Endothelial cell of umbilical vein (primary cell): ENCODE measurements at places on chromosomes 13 and 19. TPM values are rescaled to one million over a fixed set of nuclear protein-coding genes. Genes with fewer than 3 reads are reported as not detected.

- no peak for DNase-seq
Measured at GRCh38 chr13:27137759-27138158, 33.9 kb downstream of the USP12 start.

DNA sequence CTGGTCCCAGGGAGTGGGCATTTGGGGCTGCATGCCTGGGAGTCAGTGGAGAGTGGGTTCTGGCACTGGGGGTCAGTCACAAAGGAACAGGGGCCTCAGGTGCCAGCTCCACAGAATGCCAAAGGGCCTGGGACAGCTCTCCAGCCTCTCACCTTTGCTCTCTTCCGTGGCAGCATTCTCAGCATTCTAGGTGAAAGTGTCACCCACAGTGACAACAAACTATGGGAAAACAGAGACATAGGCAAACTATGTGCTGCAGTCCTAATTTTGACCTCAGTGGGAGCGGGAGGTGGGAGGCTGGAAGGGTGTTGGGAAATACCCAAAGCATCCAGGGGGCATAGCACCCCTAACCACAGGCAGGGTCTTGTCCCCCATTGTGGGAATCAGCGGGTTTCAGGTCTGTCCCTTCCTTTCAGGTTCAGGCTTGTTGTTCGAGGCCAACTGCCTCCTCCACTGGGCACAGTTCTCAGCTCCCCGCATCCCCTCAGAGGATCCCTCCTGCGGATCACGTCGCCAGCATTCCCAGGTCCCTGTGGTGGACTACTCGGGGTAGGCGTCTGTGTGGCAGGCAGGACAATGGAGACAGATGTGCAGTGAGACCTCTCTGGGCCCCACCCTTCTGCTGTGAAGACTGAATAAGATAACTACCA lies 52.4 kb downstream of the TSHZ3 start:
- no peak for DNase-seq

- no peak for DNase-seq
Measured at GRCh38 chr19:56660381-56661107, 11.0 kb downstream of the ZNF835 start.

GRCh38 chr19:35090506-35091214 lies 25.0 kb upstream of the FXYD3 start:
- peak; percentile 57 for DNase-seq

DNA sequence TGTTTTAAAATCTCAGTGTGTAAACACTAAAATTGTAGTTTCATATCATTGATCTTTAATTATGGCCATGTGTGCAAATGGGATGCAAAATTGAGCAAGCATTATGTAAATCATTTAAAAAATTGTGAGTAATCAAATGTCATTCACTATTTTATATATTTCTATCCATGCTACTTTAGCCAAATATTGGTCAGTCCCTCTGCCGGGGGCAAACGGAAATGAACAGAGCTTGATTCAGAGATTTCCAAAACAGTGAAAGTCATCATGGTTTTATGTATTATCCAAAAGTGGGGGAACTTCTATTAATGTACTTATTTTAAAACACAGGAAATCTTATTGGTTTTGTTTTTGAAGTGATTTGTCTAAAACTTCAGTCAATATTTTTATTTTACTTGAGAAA lies 219.1 kb downstream of the IRS2 start:
- DNase-seq: no peak

- no peak for DNase-seq
Measured at GRCh38 chr19:40752257-40752781, 1.3 kb downstream of the SNRPA start.

GRCh38 chr19:42313096-42313839 lies at the start of gene TMEM145:
Gene TMEM145, plus strand, starts transcription at chr19:42313309. Its CDS starts 68 bp downstream, at chr19:42313377.
- DNase-seq: peak; percentile 19

- peak; percentile 29 for DNase-seq
Measured at GRCh38 chr13:71618159-71618558, 248.8 kb downstream of the DACH1 start.

DNA sequence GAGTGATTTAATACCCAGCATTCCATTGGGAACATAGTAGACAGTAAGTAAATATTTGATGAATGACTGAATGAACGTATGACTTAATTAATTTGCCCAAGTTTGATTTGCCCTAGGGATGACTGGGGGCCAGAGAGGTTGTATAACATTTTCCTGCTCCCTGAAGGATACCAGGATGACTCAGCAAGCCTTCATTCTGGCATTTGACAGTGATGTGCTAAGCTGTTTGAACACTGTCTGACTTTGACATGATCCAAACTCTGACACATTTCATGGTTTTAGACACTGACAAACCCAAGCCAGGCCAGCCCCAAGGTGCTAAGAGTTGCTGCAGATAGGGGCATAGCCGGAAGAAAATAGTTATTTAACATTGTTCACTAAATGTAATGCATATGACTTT lies 53.4 kb upstream of the KLF12 start:
- DNase-seq: peak; percentile 30

- peak; percentile 80 for DNase-seq
Measured at GRCh38 chr13:72652681-72653080, 74.7 kb downstream of the MZT1 start.

DNA sequence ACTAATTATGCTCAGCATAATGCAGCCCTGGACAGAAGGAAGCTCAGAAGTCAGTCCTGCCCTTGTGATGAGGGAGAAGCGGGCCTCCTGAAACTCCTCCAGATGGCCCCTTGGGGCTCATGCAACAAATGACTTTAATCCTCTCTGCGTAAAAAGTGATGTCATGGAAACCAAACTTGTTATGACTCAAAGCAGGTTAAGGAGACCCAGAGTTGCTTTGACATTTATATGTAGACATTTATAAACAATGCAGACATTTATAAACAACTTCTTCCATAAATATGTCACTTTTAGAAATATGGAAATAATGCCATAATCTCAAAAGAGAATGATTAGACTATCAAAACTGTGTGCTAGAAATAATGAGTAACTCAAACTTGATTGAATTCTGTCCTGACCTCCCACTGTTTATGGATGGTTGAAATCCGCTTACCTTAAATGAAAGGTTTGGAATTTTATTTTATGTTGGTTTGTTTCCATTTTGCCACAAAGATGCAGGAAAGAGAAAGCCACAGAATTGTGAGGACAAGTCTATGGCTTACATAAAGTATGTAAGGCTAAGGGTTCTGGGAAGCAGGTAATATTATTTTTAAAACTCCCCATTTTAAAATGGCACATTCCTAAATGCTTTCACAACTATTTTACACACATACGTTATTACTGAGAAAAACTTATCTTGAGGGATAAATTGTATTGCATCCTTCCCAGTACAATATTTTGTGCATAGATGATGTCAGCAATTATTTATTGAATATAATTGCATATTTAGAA lies 73.7 kb downstream of the CYSLTR2 start:
- no peak for DNase-seq

DNA sequence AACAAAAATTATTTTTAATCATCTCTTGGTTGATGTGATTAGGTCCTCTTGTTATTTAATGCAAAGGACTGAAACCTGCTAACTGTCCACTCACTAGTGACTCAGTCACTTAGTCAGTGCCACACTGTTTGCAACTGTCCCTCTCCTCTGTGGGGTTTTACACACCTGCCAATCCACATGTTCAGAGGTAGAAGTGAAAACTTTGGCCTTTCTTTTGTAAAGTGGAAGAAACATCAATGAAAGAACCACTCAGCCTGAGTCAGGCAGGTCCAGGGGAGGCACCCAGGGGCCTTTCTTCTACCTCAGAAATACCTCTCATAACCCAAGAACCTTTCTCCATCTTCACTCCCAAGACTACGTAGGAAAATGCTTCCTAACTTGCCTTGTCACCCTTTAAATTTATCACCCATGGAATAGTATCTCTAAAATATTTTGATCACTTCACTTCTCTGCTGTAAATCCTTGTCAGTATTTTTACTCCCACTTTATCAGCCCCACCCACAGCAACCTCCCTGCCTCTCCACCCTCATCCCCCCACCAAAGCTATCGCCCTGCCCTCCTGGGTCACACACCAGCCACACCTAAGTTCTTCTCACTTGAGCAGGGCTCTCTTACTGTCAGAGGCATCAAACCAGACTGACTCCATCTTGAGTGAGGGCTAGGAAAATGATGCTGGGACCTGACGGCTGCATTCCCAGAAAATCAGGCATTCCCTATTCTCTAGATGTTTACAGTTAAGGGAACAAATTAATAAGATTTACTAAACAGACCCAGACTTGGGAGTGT lies 29.6 kb upstream of the EEF1AKMT1 start:
- no peak for DNase-seq

- peak; percentile 89 for DNase-seq
Measured at GRCh38 chr19:45630463-45630862, 8.7 kb downstream of the EML2 start.

- DNase-seq: no peak
Measured at GRCh38 chr13:58955546-58956385, 1208.0 kb downstream of the DIAPH3 start.

- peak; percentile 75 for DNase-seq
Measured at GRCh38 chr13:97224544-97225300, 2.6 kb downstream of the MBNL2 start.

GRCh38 chr19:16582486-16583261 lies 10.5 kb upstream of the SLC35E1 start:
- DNase-seq: no peak

DNA sequence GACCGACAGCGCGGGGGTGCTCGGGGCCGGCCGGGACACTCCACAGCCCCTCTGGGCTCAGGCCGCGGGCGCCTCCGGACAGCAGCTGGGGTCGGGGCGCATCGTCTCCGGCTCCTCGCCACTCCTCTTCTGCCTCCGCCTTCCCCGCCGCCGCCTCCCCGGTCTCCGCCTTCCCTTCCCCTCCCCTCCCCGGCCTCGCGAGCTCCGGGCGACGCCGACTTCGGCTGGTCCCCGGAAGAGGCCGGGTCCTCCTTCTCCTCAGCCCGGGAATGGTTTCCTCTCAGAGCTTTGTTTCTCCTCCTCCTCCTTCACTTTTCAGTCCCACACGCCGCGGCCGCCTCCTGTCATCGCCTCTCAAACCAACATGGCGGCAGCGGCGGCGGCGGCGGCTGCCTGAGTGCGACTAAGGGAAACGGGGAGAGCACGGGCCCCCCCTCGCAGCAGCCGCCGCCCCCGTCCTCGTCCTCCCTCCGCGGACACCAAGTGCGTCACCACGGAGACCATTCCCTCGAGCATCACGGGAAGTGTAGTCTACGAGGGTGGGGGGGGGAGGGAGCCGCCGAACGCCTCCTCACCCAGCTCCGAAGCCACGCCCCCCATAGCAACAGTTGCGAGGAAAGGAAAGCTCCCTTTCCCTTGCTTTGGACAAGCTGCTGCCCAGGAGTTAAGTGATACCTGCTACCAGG lies at the start of gene UBL3:
TSS of gene UBL3 (minus strand) at position 405 of the 686 bp plus-strand sequence. CDS start 1,079 bp downstream, outside the sequence.
- DNase-seq: peak; percentile 97

DNA sequence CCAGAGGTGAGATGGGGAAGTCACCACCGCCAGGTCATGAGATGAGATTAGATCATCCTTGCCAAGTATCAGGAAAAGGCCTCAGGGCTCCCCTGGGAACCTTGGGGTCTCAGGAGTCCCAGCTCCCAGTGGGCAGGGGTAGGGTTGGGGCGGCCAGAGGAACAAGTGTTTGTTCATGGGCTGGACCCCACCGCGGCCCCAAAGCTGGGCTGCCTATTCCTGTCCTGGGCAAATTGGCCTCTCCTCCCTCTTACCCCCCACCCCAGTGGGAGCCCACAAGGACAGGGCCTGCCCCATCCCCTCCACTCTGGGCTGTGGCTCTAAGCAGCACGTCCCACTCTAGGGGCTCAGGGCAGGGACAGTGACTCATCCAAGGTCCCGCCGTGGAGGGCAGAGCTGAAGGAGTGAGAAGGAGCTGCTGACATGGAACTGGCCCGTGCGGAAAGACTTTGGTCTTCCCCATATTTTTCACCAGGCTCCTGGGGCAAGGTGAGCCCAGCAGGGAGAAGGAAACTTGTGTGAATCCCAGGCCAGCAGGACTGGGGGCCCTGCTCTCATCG lies 4.0 kb upstream of the HCN2 start:
- DNase-seq: no peak

GRCh38 chr19:2308114-2308556 lies at the start of gene LINGO3:
Gene LINGO3, minus strand, starts transcription at chr19:2308154. Its CDS starts 16,378 bp downstream, at chr19:2291776.
- DNase-seq: no peak

DNA sequence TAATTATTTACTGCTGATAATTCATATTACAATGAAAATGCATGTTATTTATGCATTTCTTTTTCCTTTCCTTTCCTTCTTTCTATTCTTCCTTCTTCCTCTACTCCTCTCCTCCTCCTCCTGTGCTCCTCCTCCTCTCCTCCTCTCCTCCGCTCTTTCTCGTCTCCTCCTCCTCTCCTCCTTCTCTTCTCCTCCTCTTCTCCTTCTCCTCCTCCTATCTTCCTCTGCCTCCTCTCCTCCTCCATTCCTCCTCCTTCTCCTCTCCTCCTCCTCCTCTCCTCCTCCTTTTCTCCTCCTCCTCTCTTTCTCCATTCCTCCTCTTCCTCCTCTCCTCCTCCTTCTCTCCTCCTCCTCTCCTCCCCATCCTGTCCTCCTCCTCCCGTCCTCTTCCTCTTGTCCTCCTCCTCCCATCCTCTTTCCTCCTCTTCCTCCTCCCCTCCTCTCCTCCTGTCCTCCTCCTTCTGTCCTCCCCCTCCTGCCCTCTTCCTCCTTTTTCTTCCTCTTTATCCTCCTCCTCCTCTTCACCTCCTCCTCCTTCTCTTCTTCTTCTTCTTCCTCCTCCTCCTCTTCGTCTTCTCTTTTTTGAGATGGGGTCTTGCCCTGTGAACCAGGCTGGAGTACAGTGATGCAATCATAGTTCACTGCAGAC lies 14.7 kb downstream of the ADGRE2 start:
- no peak for DNase-seq

GRCh38 chr13:26747706-26748105 lies 12.9 kb downstream of the GPR12 start:
- DNase-seq: no peak

- no peak for DNase-seq
Measured at GRCh38 chr13:34124666-34125306, 306.8 kb downstream of the RFC3 start.

DNA sequence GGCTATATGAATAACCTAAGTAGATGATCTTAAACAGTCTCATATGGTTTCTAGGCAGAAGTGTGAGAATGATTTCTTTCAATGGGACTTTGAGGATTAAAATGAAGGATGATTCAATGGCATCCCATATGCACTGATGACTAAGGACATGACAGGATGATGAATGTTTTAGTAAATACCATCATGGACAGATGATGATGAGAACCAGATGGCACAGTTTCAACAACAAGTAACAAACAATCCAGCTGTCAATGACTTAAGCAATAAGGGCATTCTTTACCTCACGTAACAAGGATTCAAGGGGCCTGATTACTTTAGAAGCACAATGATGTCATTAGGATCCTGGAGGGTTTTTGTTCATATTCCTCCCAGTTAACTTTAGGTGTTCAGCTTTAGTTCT lies 2678.4 kb downstream of the PCDH9 start:
- no peak for DNase-seq

DNA sequence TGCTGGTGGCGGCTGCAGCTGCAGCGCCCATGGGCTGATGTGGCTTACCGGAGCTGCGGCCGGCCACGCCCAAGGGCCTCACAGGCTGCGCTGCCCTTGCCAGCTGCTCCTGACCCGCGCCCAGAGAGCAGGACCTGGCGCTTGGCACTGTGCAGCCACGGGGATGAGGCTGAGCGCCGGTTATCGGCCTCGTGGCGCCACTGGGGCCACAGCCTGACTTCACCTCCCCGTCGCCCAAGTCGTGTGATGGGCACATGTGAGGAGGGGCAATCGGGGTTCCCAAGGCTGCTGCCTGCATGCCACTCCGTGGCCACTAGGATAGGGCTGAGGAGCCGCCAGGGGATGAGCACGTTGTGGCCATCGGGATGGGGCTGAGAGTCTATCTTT lies 77.2 kb upstream of the PABPC3 start:
- no peak for DNase-seq

DBP gene
- total RNA-seq: 0.78 and 1.5 TPM in 2 replicates

SULT2A1 gene
- total RNA-seq: not detected in 2 replicates

ZNF649 gene
- 8.6 and 9.0 TPM in 2 replicates for total RNA-seq

CLEC17A gene
- total RNA-seq: not detected in 2 replicates

ADAMTS10 gene
- 17.4 and 18.9 TPM in 2 replicates for total RNA-seq

CACNG8 gene
- total RNA-seq: 1.7 and 3.0 TPM in 2 replicates

IGFLR1 gene
- total RNA-seq: 2.6 and 3.4 TPM in 2 replicates
